ENCODE measurements at places on chromosomes 5 and 9.

- DNase-seq: no peak
These were observed 101.4 kb downstream of the RALGPS1 start for GRCh38 chr9:127015921-127016512.

GRCh38 chr9:35364817-35365585 is 124.9 kb upstream of the RUSC2 start:
- DNase-seq: no peak

GRCh38 chr5:22593592-22593991 is 259.6 kb downstream of the CDH12 start:
- no peak for DNase-seq

- no peak for DNase-seq
These were observed 6.3 kb downstream of the ADGRD2 start for GRCh38 chr9:124456341-124457078.

- no peak for DNase-seq
These were observed 124.9 kb upstream of the ZNF462 start for GRCh38 chr9:106738109-106738508.

DNA sequence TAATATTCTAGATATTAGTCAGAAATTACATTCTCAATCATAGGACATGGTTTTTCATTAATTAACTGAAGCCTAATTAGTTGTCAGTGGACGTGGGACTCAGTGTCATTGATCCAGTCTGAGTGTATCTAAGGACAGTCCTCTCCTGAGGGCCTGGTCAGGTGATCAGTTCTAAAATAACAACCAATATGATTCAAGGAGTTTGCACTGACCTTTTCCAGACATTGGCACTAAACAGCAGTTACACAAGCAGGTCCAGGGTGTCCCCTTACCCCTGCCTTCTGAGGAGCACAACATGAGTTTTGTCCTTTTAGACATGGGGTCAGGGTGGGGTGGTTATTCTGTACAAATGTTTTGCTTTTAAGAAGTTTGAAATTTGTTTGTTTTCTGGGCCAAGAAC is 97.8 kb downstream of the CMYA5 start:
- DNase-seq: no peak

DNA sequence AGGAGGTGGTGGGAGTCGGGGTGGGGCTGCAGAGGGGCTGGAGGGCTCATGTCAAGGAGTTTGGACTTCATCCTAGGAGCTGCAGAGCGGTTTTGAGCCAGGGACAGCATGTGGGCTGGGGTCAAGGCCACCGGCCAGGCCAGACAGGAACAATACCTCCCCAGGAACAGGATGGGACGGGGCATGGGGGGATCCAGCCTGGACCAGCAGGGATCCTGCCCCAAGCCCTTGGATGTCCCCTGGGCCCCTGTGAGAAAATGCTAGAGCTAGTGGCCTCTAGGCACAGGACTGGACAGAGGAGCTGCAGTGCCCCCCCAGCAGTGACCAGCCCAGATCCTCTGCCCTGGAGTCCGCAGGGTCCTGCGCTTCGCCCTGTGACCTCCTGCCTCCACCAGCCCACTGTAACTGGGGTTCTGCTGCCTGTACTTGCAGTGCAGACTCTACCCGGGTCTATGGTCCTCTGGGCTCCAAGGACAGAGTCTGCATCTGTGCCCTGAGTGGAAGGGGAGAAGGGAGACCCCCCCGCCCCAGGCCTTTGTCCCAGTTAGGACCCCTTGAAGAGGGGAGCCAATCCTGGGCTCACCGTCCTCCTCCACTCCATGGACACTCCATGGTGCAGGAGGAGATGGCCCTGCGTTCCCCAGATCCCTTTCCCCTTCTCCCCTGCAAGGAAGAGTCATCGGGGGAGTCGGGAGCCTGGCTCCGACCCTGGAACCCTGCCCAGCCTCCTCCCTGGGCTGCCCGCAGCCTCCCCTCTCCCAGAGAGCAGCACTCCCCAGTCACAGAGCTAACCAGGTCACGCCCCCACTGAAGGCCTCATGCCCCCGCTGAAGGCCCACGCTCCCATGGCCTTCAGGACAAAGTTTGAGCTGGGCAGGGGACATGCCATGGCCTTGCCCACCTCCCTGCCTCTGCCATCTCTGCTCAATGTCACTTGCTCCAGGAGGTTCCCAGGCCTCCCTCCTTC is 3.0 kb upstream of the MXD3 start:
- no peak for DNase-seq

DNA sequence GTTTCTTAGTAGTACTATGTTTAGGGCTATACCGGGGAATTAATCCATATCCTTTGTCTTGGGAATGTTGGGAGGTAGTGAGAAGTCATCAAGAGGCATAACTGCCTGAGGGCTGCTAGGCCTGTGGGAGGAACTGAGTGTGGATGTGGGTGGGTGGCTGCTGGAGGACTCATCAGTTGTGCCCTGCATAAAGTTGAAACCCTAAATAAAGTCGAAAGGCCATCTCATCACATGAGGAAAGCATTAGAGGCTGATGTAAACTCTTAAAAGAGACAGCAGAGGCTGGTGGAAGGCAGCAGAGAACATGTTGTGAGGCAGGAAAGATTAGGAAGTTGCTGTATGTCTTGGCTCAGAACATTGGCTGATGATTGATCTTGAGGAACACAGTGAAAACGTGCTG is 143.8 kb downstream of the MAST4 start:
- DNase-seq: no peak

DNA sequence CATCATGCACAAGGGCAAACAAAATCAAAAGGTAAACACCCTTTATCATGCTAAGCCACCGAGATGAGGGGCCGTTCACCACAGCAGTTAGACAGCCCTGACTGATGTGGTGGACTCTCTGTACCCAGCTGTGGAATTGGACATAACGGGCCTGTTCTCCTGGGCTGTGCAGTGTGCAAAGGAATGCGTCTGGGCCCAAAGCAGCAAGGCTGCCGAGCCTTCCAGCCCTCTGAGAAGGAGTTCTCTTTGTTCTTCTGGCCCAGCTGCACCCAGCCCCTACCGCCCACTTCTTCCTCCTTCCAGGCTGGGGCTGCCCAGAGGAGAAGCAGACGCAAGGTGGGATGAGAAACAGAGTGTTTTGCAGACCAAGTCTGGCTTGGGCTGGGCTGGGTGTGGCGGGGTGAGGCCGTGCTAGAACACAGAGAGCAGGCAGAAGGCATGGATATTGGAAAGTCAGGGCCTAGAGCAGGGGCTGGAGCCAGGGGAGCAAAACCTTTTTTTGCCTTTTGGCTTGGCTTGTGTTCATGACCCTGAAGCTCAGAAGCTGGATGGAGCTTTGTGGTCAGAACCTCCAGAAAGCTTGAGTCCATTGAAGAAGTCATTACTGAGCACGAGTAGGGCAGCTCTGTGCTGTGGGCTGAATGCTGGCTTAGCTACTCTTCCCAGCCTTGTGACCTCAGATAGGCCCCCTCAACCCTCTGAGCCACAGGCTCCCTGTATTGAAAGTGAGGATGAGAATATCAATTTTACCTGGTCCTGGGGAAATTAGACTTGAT is 49.8 kb upstream of the SH3PXD2B start:
- DNase-seq: peak; percentile 51

- DNase-seq: no peak
These were observed 25.7 kb downstream of the WWC1 start for GRCh38 chr5:168317096-168317520.

- DNase-seq: peak; percentile 46
These were observed 158.0 kb downstream of the DMRT2 start for GRCh38 chr9:1208157-1208556.

- no peak for DNase-seq
These were observed 40.0 kb downstream of the KCTD16 start for GRCh38 chr5:144210655-144211054.

- DNase-seq: no peak
These were observed 75.5 kb downstream of the CACNA1B start for GRCh38 chr9:137952976-137953666.

DNA sequence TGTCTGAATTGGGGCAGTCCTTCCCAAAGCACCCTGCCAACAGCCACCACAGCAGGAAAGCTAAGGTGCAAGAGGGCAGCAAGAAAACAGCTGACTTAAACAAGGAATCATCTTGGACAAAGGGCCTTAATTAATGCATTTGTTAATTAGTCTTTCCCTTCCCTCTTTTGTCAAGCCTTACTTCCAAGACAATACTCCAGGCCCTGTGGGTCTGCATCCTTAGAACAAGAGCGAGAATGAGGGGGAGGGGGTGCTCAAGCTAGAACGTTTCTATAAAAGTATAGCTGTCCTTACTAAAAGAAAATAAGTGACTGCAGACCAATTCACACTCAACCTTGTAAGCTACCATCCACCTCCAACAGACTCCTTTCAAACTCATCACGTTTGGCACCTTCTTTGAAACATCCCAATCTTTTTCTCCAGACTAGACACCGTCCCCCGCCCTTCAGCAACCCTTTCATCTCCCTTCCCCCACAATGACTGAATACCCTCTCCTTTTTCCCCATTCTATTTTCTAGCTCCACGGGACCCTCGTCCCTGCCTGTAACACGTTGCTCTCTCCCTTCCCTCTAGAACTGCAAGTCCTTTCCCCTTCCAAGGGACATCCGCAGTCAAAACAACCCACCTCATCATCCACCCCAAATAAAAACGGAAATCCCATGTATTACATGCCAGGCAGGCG is 85.7 kb upstream of the RNF38 start:
- DNase-seq: no peak
